Stimulated activated CD8-positive, alpha-beta memory T cell treated with anti-CD3 and anti-CD28 coated beads, Interleukin-4, amount 100 ng/mL, for 1 hour (primary cell): ENCODE measurements at places on chromosomes 4 and X.

DNA sequence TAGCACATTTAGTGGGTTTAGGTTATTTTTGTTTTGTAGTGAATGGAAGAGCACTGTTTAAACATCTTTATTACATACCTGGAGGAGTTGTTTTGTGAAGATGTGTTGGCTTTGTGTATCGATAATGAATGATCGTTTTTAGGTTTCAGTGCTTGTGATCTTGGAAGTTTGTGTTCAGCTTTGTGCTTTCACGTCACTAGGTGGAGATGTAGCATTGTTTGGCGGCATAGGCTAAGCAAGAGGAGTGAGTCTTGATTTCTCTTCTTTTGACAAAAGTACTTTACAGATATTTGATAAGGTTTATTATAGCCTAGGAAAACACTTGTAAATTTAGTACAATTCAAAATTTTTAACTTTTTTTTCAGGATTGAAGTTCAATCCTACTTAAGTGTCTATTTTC is 50.4 kb downstream of the PDK3 start:
- DNase-seq, result no peak

DNA sequence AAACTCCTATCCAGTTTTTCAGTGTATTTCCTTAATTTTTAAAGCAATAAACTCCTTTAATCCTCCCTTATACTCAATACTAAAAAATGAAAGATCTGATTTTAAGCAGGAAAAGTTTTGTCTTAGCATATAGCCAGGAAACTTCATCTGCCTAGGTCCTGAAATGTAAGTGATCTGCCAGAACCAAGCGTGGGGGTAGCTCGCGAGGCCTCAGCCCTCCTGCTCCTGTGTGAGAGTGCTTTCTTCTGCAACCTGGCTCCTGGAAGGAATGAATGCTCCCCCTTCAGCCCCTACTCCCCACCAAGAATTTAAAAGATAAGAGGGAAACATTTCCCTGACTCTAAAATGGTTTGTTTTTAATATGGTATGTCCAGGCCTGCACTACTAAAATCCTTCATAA is 160.1 kb downstream of the CBR4 start:
- no peak for DNase-seq

DNA sequence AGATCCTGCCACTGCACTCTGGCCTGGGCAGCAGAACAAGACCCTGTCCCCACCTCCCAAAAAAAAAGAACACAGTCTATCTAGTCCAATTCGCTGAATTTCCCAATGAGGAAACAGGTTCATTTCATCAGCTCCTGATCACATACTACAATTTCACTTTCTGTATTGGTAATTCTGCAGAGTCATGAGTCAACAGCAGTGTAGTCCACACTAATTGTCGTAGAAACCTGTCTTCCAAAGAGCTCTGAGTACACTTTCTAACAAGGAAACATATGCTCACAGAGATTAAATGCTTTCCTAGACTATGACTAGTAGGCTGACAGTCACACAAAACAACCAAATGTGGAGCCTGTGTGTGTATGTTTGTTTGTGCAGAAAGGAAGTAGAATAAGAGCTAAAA is 91.9 kb downstream of the GPC4 start:
- no peak for DNase-seq

GRCh38 chr4:128572778-128573241 is 236.7 kb upstream of the JADE1 start:
- DNase-seq, result no peak

DNA sequence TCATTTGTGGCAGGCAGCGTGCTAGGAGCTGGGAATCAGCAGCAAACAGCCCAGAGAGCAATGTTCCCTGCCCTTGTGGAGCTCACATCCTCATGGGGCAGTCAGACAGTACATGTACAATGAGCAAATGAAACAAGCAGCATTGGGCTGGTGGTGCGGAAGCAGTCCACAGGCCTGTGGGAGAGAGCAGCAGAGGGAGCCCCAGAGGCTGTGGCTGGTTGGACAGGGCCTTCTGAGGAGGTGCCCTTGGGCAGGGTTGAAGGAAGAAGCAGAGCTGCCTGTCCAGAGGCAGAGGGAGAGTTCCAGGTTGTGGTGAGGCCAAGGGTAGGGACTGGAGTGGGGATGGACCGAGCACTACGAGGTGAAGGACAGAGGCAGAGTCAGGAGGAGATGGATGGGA is 22.5 kb downstream of the MMGT1 start:
- DNase-seq, result no peak

GRCh38 chr4:116512552-116512951 is 572.8 kb downstream of the TRAM1L1 start:
- no peak for DNase-seq

DNA sequence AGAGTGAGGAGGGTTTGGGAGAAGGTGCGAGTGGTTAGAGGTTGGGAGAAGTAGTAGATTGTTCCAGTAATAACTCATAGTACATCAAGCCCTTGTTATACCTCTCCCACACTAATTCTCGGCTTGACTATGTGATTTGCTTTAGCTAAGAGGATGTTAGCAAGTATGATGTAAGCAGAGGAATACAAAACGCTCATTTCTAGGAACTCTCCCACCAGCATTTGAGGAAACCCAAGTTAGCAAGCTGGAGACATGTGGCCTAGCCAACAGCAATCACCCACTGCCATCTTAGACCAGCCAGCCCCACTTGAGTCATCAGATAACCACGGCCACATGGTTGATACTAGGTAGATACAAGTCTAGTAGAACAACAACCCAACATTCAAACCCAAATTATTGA is 14.2 kb downstream of the FTHL17 start:
- no peak for DNase-seq

GRCh38 chr4:4838936-4839810 is 20.3 kb upstream of the MSX1 start:
- DNase-seq, result no peak

DNA sequence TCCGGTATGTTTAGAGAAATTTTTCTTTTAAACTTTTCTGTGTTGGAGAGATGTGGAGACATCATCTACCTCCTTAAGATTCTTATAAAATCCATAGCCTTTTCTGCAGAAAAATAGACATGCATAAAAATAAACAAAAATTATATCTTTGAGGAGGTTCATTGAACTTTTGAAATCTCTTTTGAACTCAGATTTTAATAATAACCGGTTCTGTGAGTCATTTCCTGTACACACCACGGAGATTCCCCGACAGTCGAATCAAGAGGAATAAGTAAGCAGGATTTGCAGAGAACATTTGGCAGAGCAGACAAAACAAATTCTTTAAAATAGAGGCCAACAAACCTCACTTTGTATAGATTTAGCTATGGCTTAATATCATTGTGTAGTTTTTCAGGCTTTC is 918.7 kb upstream of the POU3F4 start:
- no peak for DNase-seq

DNA sequence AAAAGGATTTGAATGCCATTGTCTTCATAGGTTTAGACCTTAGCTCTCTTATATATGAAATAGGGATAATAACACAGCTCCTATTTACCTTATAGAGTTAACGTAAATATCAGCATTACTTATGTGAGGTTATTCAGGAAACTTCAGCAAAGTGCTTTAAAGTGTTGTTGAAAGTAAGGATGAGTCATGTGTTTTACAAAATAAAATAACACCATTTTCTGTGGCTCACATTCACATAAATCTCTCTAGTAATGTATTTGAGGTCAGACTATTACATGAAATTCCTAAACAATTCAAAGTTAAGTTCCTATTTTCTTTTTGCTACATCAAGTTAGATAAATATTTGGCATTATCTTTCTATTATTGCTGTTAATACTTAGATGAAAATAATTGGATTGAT is 2.9 kb downstream of the GNRHR start:
- DNase-seq, result no peak

DNA sequence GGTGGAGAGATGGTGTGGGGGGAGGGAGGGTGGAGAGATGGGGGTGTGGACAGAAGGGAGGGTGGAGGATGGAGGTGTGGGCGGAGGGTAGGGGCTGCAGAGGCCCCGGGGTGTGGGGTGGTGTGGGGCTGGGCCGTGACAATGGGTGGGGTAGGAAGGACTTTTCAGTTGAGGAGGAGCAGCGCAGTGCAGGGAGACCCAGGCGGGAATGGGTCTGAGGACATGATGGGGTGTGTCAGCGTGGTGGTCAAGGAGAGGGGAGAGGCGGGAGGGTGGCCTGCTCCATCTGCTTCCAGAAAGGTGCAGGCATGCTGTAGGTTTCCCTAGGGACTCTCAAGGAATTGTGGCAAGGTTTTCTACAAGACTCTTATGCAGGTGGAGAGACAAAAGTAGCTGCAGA is 48.9 kb downstream of the RGS12 start:
- DNase-seq, result no peak

- DNase-seq, result no peak
Observed at GRCh38 chr4:52037689-52038102, 403 bp downstream of the SGCB start.

- no peak for DNase-seq
Observed at GRCh38 chr4:83846193-83846830, 310.4 kb downstream of the GPAT3 start.
